Activated T-helper 1 cell treated with Interleukin-2 at 50 U/mL for 16 hours (primary cell): ENCODE measurements at places on chromosomes 2 and 18.

- no peak for DNase-seq
Observed at GRCh38 chr2:11540996-11541692, 7.3 kb downstream of the GREB1 start.

DNA sequence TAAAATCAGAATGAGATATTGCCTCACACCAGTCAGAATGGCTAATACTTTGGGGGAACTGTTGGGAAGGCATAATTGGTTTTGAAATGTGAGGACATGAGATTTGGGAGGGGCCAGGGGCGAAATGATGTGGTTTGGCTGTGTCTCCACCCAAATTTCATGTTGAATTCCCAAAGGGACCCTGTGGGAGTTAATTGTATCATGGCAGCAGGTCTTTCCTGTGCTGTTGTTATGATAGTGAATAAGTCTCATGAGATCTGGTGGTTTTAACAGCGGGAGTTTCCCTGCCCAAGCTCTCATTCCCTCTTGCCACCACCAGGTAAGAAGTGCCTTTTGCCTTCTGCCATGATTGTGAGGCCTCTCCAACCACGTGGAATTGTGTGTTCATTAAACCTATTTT, 59.6 kb downstream of the CSRNP3 start:
- no peak for DNase-seq

DNA sequence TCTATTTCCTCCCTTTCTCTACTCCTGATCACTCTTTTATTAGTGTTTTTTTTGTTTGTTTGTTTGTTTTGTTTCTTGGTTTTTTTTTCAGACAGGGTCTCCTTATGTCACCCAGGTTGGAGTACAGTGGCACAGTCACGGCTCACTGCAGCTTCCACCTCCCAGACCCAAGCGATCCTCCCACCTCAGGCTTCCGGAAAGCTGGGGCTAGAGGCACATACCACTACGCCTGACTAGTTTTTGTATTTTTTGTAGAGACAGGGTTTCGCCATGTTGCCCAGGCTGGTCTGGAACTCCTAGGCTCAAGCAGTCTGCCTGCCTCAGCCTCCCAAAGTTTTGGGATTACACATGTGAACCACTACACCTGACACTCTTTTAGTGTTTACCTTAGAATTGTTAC, 122.3 kb downstream of the ATL2 start:
- DNase-seq: no peak

DNA sequence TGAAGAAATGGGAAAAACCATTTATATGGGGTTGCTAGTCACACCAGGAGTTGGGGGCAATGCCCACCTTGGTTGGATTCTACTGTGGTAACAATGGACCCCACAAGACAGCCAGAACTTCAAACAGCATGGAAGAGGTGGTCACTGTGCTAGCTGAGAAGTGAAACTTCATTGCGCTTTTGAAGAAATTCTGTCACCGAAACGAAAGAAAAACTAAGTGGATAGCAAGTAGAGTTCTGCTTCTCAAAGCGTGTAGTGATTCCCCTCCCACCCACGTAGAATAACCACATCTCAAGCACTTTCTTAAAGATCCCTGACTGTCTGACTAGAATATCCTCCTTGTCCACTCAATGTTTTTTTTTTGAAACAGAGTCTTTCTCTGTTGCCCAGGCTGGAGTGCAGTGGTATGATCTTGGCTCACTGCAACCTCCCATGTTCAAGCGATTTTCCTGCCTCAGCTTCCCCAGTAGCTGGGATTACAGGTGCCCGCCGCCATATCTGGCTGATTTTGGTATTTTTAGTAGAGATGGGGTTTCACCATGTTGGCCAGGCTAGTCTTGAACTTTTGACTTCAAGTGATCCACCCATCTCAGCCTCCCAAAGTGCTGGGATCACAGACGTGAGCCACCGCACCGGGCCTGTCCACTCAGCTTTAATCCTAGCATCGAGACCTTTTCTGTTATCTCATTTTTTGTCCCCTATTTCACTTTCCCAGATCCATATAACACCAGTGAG, 30.1 kb upstream of the CCL20 start:
- no peak for DNase-seq

- no peak for DNase-seq
Observed at GRCh38 chr2:54503192-54503591, 47.1 kb downstream of the SPTBN1 start.
